GM10248 (cell line): ENCODE measurements at places on chromosomes 2 and 18.

GRCh38 chr18:44679914-44680272 is 795 bp upstream of the SETBP1 start:
- peak; percentile 48 for DNase-seq

DNA sequence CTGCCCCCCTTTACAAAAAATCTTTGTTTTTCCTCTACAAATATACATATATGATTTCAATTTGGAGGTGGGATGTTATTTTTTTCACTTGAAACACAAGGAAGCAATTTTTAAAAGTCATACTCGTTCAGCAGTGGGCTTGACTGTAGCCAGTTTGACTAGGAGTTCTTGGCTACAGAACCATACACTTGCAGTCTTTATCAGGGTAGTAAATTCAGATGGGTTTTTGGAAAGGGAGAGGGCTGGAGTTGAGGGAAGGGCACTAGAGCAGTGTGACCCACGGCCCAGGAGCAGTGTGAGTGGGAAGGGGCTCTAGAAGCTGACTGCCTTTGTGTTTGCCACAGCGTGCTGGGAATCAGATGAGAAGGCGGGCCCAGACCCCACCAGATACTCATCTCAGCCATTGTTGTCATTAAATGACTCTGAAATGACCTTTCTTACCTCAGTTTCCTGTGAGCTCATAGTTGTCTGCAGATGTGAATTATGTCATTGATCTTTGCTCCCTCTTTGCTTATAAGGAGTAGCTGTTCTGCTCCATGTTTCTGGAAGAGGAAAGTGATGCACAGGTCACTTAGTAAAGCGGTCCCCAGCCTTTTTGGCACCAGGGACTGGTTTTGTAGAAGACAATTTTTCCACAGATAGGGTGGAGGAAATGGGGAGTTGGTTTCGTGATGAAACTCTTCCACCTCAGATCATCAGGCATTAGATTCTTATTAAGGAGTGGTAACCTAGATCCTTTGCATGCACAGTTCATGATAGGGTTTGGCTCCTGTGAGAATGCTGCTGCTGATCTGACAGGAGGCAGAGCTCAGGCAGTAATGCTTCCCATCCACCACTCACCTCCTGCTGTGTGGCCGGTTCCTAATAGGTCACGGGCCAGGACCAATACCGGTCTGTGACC is 116.8 kb downstream of the SPTBN1 start:
- DNase-seq: no peak

DNA sequence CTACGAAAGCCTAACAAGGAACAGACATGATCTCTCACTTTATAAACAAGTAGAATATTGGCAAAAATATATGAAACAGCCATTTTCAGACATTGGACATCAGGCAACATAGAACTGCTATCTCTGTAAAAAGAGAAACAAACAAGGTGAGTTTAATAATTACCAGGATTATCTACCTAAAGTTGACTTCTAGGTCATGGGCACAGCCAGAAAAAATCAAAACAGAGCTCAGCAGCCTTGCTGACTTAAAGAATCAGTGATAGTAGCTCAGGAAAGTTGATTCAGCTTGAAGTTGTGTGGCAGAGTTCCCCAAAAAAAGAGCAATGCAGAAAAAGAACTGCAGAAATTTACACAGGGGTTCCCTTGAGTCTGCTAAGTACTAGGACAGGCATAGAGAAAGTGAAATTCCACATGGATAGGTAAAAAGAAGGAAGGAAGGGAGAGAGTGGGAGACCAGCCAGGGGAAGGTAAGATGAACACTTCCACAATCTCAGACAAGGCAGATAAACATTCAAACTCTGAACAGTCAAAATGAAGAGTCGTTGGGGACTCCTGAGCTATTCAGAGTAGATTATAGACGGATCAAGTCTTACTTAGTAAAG is 102.0 kb downstream of the EXOC6B start:
- DNase-seq: no peak

- no peak for DNase-seq
Measured at GRCh38 chr2:86809481-86810121, 18.9 kb upstream of the CD8A start.

DNA sequence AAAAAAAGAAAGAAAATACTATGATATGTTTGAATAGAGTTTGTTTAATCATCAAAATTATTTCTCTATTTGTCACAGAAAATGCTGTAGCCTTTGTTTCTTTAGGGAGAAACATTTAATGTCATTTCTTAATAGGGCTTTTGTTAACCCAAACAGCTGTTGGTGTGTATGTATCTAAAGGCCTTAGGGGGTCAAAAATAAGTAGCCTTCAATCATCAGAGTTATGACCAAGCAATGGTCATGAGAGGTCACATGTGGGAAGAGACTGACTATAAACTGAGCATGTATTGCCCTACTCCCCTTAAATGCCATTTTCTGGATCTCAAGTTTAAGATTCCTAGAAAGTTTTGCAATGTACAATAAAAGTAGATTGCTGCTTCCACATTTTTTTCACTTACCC is 22.7 kb downstream of the HNMT start:
- no peak for DNase-seq

DNA sequence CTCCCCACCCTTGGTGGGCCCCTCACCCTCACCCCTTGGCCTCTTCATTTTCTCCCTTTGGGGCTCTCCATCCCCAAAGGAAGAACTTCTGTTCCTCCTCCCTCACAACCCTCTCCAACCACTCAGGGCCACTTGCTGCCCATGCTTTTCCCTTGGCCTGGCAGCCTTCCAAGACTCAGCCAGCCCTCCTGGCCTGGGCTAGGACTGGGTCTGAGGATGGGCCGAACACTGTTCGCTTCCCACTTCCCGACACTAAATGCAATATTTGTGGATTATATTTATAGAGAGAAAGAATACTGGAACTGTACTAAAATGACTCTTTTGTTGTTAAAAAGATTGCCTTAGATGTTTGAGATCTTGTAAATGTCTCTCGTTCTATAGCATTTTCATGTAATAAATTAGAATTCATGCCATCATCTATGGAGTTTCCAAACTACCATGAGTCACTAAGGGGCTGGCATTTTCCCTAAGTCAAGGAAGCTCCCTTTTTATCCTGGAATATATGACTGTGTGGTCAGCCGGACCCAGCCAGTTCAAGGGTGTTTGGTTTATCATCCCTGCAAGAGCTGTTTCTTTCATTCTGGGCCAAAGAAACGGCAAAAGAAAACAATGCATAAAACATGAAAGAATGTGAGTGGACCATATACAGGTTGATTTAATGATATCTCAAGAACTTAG is 3.8 kb downstream of the CXCR2 start:
- no peak for DNase-seq

- no peak for DNase-seq
Measured at GRCh38 chr2:220424561-220424960, 797.1 kb downstream of the SLC4A3 start.

DNA sequence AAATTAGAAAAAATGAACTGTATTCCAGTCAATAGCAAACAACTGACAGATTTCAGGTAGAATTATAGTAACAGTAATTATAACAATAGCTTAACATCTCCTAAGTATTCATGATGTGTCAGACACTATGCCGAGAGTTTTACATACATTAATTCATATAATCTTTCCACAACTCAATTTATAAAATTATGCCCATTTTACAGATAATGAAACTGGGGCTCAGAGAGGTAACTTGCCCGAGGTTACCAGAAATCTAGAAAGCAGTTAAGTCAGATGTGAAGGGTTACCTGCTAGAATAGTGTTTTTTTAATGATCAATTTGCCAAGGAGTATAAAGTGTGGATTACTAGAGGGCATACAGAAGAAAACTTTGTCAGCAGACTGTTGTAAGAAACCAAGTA is 12.2 kb downstream of the NBAS start:
- no peak for DNase-seq

DNA sequence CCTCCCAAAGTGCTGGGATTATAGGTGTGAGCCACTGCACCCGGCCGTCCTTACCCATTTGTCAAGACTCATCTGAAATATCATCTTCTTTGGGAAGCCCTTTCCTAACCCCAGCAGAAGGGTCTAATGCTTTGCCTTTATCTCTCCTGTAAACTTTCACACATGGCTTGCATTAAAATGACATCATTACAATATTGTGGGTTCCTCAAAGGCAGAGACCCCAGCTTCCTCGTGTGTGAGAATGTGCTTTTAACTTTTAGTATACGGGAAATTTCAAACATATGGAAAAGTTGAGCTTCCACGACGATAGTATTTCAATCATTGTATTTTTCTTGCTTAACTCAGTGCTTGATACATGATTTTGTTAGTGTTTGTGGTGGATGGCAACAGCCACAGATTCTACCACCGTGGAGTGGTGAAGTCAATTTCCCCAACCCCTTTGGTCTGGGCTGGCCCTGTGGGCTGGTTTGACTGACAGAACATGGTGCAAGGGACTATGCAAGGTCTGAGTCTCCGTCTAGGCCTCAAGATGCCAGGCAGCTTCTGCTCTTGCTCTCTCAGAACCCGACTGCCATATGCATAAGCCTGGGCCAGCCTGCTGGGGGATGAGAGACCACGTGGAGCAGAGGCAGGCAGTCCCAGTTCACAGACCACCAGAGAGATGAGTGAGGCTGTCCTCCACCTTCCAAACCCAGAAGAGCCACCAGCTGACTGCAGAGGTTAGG is 39.9 kb downstream of the NGEF start:
- DNase-seq: no peak

GRCh38 chr2:109562421-109562820 is 51.3 kb downstream of the SEPTIN10 start:
- DNase-seq: no peak

DNA sequence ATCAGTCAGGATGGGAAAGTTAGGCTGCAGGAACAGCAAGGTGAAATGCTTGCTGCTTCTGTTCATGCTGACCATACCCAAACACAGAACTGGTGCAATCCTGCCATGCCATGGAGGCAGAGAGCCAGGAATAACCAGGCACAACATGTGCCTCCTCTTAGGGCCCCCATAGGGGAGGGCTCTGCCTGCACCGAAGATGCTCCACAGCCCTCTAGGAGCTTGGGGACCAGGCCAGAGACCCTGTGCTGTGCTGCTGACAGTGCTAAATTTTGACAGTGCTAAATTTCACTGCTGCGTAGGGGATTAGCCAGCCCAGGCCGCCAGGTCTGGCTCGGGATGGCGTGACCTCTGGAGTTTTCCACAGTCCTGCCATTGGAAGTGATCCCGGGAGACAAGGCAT is 173.3 kb downstream of the SH3RF3 start:
- DNase-seq: no peak

GRCh38 chr18:53698907-53699306 is 525.6 kb downstream of the MBD2 start:
- peak; percentile 22 for DNase-seq

GRCh38 chr2:112658839-112659667 is 13.3 kb downstream of the SLC20A1 start:
- DNase-seq: no peak

DNA sequence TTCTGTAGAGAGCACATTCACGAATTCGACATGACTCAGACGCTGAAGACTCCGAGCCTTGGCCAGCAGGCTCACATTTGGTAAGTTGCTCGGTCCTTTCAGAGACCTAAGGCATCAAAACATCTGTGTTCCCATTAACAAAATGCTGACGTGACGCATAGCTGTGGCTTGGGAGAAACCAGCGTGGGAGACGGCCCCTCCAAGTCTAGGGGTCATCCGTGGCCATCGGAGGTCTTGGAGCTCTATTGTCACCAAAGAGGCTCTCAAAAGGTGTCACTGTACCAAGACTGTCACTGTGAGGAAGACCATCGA is 14.9 kb downstream of the FBLN7 start:
- no peak for DNase-seq

- DNase-seq: peak; percentile 72
Measured at GRCh38 chr18:49055754-49056172, 105.0 kb upstream of the SMAD7 start.

- peak; percentile 47 for DNase-seq
Measured at GRCh38 chr2:230798769-230799399, 65.9 kb upstream of the ITM2C start.
